Hepatic stellate cell (primary cell): ENCODE measurements at places on chromosomes 6 and 20.

GRCh38 chr6:83113258-83113657 is 45.8 kb downstream of the DOP1A start:
- no peak for DNase-seq

DNA sequence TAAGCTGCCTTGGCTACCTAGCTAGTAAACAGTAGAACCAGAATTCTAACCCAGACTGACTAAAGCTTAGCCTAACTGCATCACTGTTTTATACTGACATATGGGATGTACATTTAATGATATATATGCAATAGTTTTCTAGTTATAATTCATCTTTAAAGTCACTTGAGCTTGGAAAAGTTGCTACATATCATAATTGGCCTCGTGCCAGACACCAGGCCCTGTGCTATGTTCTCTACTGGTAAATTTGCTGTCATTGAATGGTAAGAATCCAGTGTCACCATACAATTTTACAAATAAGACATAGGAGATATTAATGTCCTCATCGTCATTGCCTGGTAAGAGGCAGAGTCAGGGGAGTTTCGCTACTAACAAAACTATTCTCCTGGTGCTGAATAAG is 396.8 kb downstream of the CDKAL1 start:
- no peak for DNase-seq

DNA sequence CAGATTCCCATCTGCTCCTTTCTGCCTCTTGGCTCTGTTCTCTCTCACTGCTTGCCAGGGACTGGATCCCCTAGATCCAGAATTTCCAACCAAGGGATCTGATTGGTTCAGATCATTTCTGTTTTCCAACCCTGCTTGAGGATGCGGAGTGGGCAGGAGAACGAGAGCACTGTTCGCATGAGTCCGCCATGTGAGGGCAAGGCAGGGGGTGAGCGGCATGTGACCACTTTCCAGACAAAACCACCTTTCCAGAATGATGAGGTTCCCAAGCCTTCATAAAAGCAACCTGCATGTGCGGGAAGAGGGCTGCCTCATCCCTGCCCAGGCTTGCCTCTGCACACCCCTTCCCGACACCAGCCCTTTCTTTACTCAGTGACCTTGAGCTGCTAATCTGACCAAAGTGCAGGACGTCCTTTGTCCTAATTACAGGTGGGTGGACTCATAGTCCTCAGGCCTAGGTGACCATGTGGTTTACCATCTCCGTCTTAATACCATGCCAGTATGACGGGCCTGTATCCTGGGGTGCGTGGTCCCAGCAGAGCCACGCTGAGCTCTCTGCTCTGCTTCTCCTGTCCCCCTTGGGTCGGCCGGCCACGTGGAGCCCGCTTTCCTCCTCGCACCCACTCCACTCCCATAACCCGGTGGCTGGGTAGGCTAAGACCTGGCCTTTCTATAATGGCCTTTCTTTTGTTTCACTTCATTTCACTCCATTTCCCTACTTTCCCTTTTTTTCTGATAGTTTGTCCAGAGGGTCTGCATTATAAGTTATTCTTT is 14.4 kb downstream of the NQO2 start:
- DNase-seq = no peak

DNA sequence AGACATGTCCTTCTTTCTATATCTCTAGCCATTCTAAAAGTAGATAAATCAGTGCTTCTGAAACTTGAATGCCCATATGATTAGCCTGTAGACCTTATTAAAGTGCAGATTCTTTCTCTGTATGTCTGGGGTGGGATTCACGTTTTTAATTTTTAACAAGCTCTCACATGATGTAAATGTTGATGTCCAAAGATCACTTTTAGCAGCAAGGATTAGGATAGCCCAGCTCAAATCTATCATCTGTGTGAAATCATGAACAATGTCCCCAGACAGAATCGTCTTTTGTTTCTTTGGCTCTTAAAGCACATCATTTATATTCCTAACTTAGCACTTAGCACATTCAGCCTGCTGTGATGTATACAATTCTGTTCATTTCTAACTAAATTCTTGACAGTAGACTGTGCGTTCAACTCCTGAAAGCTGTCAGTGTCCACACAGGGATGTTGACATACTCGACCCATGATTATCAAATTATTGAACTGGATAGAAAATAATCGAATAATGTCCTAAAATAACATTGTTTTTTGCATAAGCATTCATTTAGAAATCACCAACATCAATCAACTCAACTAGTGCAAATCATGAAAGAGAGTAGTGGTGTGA is 102.1 kb upstream of the MLIP start:
- DNase-seq = no peak

- DNase-seq = no peak
Observed at GRCh38 chr20:9838035-9838377, 870 bp downstream of the PAK5 start.

DNA sequence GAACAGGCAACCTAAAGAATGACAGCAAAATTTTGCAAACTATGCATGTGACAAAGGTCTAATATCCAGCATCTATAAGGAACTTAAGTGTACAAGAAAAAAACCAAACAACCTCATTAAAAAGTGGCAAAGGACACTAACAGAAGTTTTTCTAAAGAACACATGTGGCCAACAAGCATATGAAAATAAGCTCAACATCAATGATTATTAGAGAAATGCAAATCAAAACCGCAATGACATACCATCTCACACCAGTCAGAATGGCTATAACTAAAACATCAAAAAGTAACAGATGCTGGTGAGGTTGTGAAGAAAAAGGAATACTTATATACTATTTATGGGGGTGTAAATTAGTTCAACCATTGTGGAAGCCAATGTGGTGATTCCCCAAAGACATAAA is 5.5 kb downstream of the RFPL4B start:
- DNase-seq = no peak

DNA sequence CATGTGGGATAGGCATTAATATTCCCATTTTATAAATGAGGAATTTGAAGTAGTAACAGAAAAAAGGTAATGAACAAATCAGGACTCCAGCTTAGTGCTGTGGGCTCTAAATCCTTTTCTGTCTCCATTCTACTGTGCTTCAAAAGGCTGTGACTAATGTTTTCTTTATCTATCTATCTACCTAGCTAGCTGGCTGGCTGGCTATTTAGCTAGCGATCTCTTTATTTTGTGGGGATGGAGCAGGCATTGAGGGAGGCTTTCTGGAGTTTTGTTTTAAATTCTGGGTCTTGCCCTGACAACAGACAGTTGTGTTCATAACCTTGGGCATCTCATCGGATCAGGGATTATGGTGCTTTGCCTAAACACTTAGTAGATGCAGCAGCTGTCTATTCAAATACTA is 139.2 kb downstream of the SOX4 start:
- DNase-seq = no peak

- no peak for DNase-seq
Observed at GRCh38 chr6:44733868-44734267, 346.4 kb downstream of the CDC5L start.

DNA sequence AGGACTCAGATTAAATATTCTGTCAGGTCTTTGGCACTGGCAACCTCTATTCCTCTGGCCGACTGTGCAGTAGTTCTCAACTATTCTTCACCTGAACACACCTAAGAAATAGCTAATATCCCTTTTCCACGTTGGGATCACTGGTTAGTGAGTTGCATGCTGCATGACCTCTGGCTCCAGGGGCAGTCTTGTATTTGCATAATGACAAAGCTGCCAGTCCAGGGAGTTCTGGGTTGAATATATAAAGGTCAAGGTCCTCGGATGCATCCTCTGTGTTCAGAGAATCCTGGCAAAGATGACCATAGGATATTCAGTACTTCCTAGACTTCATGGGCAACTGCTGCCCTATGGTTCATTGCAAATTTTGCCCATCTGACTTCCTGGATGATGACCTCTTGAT is 131.2 kb downstream of the DNAH8 start:
- no peak for DNase-seq

DNA sequence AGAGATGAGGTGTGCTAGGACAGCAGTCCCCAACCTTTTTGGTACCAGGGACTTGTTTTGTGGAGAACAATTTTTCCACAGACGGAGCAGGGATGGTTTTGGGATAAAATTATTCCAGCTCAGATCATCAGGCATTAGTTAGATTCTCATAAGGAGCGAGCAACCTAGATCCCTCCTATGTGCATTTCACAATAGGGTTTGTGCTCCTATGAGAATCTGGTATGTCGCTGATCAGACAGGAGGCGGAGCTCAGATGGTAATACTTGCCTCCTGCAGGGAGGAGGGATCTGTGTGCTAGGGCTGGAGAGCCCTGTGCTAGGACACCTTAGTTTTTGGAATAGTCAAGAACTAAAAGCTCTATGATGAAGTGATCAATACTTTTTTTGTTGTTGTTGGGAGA is 2.5 kb downstream of the SMIM13 start:
- peak; percentile 20 for DNase-seq

DNA sequence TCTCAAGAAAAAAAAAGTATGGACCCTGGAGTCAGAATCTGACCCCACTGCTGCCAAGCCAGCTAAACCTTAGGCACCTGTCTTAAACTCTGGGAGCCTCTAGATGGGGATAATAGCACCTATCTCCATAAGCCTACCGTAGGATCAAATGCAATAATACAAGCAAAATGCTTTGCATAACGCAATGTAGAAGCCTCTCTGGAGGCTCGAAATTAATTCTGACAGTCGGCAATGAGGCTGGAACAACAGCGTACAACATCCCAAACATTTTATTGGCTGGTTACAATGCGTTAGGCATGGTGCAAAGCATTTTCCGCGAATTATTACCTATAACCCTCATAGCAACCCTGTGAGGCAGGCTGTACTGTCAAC is 521 bp downstream of the CDK5RAP1 start:
- no peak for DNase-seq

GRCh38 chr6:37830225-37830624 is 10.7 kb downstream of the ZFAND3 start:
- DNase-seq = no peak

DNA sequence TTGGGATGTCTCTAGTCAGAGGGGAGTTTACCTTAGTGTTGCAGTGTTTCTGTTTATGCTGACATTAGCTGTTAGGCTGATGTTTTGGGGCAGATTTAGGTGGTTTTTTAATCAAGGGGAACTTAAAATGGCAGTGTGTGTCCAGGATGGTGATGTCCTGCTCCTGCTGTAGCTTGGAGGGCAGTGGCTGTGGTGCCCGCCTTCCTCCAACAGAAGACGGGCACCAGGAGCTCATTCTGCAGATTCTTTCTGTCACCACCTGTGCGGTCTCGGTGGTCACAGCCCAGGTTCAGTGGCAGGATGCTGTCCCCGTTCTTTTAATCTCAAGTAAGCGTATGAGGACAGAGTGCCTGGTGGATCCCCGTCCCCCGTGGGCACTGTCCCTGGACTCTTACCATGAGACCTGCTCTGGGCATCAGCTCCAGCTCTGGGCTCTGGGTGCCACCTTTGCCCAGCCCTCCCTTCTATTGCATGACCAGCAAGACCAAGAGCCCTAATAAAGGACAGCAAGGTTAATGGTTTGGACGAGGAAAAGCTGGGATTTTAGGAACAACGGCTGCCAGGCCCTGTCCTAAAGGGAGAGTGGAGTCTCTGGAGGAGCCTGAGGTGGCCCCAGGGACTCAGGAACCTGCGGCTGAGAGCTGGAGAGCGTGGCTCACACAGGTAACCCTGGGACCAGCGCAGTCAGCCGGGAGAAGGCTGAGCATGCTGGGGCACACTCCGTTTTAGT is 217.3 kb downstream of the ERMARD start:
- no peak for DNase-seq

DNA sequence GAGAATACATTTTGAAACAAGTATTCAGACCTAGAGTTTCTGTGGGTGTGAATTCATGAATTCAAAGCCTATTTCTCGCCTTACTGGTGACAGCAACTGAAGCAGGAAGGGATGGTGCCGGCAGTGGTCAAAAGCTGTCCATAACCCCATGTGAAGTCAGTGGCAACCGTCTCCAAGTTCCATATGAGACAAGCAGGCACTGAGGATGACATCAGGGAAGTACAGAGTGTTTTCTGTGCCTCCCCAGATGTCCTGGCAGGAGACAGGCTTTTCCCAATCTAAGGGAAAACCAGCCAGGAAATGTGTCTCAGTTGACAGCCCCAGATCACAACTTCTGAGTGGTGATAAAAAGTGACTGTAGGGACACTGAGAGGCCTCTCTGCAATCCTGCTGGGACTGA is 66.6 kb downstream of the HIVEP2 start:
- no peak for DNase-seq

DNA sequence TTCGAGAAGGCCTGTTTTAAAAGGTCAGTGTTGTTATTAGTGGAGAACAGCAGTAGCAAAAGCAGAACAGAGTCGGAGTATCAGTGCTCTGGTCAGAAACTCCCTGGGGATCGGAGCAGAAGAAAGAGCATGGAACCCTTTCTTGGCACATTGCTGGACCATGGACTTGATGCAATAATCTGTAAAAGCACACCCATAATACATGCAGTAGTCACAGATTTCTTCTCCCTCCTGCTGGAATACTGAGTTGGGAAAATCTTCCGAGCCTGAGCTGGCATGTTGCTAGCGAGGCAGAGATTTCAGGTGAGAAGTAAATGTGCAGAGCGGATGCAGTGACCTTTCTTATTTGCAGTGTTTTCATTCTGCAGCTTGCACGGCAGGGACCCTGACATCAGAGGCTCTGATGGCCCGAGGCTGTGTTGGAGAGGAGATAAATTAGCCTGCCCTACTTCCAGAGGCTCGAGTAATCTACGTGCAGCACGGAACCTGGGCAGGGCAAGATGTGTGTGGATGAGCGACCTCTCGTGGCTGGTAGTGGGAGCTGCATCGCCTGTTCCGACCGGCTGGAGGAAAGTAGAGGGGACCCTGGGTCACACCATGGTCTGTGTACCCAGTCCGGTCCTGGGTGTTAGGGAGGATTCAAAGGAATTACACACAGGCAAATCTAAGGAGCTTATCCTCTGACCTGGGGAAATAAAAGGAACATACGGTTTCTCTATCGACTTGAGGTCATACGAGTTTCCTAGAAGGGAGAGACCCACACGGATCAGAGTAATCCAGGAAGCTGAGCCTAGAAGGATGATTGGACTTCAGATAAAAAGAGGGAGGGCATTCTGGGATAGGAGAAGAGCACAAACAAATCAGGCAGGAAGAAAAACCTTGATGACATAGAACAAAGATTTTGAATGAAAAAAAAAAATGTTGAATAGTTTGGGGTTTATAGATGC is 137.0 kb upstream of the STMND1 start:
- peak; percentile 53 for DNase-seq

DNA sequence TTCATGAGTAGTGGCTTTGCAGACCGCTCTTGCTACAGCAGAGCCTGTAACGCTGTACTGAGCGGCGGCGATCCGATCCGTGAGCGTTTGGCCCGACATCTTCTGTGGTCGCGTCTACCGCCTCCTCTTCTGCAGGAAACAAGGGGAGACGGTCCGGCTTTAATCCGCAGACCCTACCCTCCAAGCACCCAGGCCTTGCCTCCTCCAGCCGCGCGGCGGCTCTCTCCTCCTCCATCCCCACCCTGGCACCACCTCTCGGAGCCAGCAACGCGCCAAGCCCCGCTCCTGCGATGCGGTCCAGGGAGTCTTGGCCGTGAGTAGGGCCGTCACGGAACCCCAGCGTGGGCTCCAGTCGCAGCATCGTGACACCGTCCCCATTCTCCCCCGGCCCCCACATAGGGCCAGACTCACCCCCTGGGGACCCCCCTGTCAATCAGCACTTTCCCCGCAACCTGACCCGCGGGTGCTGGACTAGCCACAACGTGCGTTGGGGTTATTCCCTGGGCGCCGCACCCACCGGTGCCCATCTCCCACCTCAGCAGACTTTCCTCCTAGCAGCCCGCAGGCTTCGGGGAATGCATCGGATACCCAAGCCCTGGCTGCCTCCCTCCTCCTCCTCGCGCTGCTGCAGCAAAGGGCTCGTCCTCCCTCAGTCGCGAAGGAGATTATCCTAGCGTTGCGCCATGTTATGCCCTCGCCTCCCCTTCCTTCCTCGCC is 914 bp downstream of the SNAP91 start:
- DNase-seq = peak; percentile 4

GRCh38 chr20:10982692-10983091 is 308.9 kb upstream of the JAG1 start:
- DNase-seq = peak; percentile 69

- no peak for DNase-seq
Observed at GRCh38 chr6:139186242-139186641, 51.4 kb downstream of the HECA start.
